Anterior cingulate cortex (tissue), 58 donors: ENCODE measurements at places on chromosomes 12 and 14.
A peak's percentile ranks its signal among the peaks of the same experiment; 100 is the strongest.

DNA sequence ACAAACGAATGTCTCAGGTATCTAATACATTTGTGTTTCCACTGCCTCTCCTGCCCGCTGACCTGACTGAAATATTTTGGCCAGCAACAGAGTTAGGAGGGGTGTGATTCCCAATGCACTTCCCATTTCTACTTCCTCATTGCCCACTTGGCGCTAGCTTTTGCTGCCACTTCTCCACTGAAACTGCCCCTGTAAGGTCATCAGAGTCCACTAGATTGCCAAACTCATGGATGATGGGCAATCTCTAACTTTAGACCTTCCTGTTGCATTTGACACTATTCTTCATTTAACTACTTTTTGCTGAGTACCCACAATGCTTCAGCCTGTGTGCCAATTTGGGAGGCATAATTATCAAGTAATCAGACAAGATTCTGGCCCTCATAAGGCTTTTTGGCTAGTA lies 40.8 kb downstream of the GPR65 start:
- DNase-seq = peak; percentile 0

DNA sequence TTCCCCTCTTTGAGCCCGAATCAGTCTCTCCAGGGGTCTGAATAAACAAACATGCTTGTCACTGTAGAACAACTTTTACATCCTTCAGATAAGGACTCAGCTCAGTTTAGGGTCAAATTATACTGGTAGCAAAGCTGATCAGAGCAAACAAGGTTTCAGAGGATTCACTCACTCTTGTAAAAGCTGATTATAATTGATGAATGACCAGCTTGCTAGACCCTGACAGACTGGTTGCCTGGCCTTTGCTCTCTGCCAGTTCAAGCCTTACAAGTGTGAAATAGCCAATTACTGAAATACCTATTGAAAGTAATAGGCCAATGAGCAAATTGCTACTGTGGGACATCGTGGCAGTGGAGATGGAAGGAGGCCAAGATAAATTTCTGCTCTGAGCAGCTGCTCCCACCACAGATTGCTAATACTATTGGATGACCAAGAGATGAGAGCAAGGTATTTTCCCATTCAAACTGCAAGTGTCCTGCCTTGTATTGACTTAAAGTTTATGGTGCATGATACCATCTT lies 177.6 kb downstream of the PDZRN4 start:
- DNase-seq = no peak

- no peak for DNase-seq
Measured at GRCh38 chr12:56991319-56992246, 14.8 kb downstream of the ZBTB39 start.

GRCh38 chr12:53695152-53696145 lies 19.6 kb upstream of the ATP5MC2 start:
- no peak for DNase-seq

GRCh38 chr12:10959804-10960203 lies 20.7 kb upstream of the TAS2R14 start:
- no peak for DNase-seq

GRCh38 chr12:2160043-2160442 lies 107.3 kb downstream of the CACNA1C start:
- DNase-seq = no peak

DNA sequence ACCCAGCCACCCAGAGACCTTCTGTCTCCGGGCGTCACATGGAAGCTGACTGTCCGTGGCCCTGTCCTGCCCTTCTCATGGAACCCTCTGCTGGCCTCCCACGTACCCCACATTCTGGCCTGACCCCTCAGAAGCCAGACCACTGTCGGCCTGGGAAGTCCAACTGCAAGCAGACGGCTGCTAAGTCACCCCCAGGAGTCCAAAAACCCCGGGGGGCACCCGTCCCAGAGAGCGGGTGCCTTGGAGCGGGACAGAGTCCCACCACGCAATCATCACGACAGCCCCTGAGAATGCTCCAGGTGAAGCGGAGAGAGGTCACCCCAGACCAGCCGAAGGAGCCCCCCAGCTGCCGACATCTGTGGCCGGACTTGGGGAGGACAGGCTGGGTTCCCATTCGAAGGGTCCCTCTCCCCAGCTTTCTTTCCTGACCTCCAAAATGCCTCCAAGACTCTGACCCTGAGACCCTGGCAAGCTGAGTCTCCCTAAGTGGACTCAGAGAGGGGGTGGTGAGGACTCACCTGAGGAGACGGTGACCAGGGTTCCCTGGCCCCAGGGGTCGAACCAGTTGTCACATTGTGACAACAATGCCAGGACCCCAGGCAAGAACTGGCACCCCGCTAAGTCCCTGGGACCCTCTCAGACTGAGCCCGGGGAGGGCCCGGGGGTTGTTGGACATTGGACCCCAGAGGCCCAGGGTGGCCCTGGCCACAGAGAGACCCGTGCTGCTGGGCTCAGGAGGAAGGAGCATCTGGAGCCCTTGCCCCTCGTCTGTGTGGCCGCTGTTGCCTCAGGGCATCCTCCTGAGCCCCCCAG lies 337.1 kb downstream of the TMEM121 start:
- no peak for DNase-seq

- DNase-seq = no peak
Measured at GRCh38 chr14:94029265-94029664, 3.1 kb downstream of the OTUB2 start.

DNA sequence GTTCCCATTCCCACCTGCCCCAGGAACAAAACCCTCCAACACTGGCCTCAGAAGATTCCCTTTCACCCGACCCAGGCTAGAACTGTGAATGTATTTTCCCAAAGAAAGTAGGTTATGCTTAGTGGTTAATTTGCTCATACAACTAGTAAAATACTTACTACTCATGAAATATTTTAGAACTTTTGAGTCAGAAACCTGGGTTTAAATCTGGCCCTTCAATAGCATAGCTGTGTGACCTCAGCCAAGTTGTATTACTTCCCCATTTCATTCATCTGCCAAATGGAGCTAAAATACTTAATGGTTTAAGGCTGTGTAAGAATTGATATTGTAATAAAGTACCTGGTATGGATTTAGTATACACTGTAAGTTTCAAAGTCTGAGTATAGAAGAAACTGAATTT lies 69.1 kb upstream of the DNM1L start:
- no peak for DNase-seq

DNA sequence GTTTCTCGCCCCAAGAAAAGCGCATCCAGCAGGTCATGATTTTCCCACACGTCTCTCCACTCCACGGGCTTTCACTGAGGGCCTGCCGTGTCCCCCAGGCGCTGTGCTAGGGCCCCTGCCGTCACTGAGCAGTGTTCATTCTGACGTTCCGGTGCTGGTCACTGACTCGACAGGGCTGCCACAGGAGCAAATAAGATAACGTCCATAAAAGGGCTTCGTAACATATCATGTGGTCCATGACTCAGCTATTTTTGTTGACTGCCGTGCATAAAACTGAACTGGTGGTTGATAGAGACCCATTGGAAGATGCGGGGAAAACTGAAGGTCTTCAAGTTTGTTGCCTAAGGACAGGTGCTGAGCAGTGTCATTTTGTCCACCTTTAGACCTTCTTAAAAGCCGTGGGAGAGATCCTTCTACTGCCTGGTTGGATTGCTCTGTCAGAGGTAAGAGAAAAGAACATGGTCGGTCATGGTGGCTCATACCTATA lies 46.3 kb downstream of the ADGRD1 start:
- no peak for DNase-seq

DNA sequence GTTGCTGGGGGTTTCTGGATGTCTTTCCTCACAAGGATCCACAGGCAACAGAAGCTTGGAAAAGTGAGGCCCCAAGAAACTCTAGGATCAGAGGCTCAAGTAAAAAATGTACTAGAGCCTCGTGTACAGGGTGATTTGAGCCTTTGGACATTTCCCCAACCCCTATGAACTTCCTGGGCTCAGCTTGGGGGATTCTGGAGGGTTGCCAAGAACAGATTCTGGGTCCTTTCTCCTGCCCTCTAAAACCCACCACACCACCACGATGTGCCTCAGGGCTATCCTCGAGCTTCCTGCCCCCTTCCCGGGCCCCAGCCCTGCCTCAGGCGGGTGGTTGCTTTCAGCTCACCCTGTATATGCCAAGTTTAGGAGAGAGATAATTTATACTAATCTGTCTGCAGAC lies 583 bp downstream of the FAM186B start:
- DNase-seq = no peak

GRCh38 chr12:32917094-32917611 lies 20.6 kb upstream of the PKP2 start:
- DNase-seq = no peak

- no peak for DNase-seq
Measured at GRCh38 chr12:1632702-1633101, 3.7 kb downstream of the WNT5B start.

GRCh38 chr12:69834147-69834546 lies 9.1 kb downstream of the MYRFL start:
- DNase-seq = no peak

DNA sequence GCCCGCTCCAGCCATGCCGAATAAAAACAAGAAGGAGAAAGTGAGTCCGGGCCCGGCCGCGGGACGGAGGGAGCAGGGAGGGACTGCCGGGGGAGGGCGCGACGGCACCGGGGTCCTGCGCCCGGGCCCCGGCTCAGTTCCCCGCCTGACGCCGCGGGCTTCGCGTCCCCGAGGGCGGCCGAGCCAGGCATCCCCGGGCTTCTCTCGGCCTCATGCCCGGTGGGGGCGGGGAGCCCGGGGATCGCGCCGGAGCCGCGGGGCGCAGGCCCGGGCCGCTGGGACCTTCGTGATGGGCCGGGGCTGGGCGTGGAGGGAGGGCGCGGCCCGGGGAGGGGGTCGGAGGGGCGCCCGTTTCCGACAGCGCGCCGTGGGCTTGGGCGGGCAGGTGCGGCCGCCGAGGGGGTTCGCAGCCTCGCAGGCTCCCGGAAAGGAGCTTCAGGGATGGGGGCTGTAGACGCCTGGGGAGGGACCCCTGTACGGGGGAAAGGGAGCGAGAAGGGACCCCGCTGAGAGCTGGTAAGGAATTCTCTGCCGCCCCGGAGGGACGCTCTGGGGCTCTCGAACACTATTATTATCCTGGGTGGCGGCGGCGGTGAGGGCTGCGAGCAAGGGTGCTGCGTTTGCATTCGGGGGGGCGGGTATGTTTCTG lies 496 bp downstream of the PPP2R5C start:
- DNase-seq = no peak

GRCh38 chr14:71204231-71204630 lies 297.0 kb downstream of the PCNX1 start:
- DNase-seq = no peak

DNA sequence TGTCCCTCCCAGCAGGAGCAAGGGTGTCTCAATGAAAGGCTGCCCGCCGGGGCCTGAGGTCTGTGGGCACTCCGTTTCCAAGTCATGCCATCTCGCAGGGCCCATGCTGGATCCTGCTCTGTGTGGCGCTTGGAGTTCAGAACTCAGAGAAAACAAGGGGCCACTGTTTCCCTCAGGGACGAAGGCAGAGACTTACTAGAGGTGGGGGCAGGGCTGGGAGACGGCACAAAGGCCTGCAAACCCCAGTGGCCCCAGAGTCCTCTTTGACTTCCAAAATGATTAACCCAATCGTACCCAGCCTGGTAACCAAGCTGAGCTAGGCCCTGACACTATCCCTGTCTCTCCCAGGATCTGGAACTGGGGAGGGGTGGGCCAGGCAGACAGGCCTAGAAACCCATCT lies 95.8 kb downstream of the ITPK1 start:
- DNase-seq = peak; percentile 63

DNA sequence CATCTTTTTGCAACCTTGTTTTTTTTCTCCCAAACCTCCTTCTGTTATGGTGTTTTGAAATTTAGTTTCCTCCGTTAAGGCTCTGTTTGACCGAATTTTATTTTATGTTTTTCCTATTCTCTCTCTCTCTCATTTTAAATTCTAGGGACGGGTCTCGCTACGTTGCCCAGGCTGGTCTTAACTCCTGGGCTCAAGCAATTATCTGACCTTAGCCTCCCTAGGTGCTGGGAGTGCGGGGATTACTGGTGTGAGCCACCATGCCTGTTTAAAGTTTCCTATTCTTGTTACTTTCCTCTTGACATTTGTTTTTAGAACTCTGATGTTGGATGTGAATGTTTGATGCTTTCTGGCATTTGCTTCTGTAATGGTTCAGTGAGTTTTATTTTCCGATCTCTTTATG lies 1.0 kb downstream of the ZC3H14 start:
- no peak for DNase-seq

GRCh38 chr12:48810903-48811431 lies 7.3 kb upstream of the CACNB3 start:
- no peak for DNase-seq

- no peak for DNase-seq
Measured at GRCh38 chr12:79933532-79934264, 1.2 kb downstream of the PPP1R12A start.

DNA sequence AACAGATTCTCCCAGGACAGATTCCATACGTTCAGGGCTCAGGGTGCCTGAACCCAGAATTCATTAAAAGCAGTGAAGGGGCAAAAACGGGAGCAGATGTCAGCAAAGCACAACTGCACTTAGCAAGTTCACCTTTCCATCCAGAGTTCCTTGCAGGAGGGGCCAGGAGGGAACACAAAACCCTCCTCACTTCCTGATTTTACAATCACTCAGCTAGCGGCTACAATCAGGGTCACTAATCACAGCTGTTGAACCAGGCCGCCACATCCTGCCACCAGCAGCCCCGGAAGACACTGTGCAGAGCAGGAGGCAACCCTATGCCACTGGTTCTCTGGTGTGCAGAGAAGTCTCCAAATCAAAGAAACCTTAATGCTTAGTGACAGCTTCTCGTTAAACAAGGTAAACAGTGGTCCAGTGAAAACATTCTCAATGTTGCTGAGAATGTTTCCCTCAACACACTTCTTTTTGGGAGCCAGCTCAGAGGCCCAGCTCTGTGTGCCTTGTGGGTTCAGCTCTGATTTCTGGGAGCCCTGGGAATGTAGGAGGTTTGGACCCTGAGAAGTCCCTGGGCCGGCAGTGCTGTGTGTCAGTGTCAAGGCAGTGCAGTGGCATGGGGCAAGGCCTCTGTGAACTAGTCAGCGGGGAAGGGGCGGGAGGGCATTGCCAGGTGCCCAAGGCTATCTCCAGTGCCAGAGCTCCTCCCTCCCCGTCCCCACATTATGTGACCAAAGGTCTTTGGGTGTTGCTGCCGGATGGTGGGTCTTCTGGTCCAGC lies 54.5 kb downstream of the VCPKMT start:
- DNase-seq = no peak

GRCh38 chr12:102958073-102958829 lies 777 bp downstream of the ASCL1 start:
- no peak for DNase-seq

DNA sequence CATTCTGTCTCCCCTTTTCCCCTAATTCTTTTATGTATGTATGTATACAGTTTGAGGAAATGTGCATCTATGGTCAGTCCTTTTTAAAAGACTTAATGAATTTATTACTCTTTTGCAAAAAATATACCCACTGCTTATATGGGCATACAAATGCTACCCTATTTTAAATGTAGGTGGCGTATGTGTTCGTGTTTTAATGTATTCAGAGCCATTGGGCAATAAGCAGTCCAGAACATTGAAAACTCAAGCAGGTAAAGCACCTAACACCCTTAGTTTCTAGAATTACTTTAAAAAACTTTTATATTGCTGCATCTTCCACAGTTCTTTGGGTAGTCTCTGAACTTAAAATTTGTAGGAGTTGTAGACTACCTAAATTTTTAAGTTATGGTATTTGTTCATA lies 42.6 kb upstream of the A2ML1 start:
- DNase-seq = no peak
